CD8-positive, alpha-beta memory T cell (primary cell): ENCODE measurements at places on chromosomes 11 and 22. TPM values are rescaled to one million over a fixed set of nuclear protein-coding genes. Genes with fewer than 3 reads are reported as not detected.

The C11orf16 gene
- total RNA-seq: not detected

The MRGPRE gene
- not detected for total RNA-seq

The RFPL1 gene
- total RNA-seq: not detected

The INPP5J gene
- total RNA-seq: not detected

The TMEM218 gene
- total RNA-seq: 22.5 TPM

- no peak for DNase-seq
Observed at GRCh38 chr11:46597609-46598219, 3.9 kb upstream of the AMBRA1 start.

- no peak for DNase-seq
Observed at GRCh38 chr22:42742940-42743339, 22.3 kb upstream of the A4GALT start.

DNA sequence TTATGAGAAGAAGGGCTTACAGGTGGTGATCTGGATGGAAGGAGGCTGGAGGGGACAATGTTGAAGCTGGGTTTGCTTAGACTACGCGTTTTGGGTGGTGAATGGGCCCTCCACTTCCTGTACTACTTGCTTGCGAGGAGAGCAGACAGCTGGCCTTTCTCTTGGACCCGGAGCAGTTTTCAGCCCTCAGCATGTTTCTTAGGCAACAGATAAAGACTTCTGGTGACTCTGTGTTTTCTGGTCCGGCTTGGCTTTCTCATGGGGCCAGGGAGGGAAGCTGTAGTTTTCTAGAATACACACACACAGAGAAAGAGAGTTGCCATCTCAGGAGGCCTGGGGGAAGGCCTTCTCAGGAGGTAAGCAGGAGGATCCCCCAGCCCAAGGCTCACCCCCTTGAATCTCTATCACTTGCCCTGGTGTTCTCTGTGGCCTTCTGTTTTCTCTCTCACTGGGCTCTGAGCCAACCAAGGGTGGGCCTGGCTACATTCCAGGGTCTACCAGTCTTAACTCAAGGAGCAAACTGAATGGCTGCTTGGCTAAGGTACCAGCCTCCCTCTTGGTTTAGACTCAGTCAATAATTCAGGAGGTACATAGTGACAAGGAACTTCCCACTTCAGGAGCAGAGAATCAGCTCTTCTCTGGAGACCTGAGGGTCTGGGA lies 2.4 kb downstream of the CCS start:
- no peak for DNase-seq

- DNase-seq: no peak
Observed at GRCh38 chr11:126870021-126870420, 130.5 kb downstream of the KIRREL3 start.

DNA sequence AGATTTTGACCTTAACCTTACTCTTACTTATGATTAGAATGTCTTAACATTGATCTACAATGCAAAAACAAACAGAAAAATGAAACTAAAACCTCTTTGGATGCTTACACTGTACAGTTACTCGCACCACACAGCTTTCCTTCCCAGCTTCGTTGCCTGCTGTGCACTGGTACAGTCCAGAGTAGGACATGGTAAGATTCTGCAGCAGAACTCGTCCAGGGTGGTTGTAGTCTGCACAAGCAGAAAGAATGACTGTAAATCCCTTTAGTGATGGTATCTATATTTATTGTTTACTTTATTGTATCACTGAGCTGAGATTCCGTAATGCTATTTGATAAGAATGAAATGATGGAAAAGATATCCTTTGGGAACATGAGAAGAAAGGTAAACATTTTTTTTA lies 21.0 kb upstream of the HSPA8 start:
- no peak for DNase-seq

DNA sequence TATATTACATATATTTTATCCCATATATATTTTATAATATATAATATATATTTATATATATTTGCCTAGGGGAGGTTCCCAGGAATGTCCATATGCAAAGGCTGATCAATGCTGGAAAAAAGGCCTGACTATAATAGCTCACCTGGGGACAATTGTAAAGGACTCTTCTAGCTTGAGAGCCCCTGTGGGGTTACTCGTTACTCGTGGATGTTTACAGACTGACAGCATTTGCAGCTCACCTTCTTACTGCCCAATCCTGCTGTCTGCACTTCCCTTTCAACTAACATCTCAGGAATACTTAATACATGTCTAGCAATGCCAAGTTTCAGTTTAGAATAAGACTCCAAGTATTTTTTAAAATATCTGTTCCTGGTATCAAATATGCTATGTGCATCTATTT lies 1365.4 kb upstream of the RAG2 start:
- no peak for DNase-seq

DNA sequence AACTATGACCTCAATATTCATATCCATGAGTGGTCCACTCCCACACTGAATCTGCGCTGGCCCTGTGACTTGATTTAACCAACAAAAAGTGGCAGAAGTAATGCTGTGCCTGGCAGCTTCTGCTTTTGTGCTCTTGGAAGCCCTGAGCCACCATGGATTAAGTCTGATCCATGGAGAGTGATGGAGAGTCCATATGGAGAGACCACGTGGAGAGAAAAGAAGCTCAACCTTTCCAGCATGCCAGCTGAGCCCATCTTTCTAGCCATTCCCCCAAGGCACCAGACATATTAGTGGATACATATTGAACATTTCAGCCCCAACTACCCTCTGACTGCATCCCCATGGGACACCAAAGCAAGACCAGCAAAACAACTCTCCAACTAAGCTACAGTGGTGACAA lies 16.0 kb downstream of the LRRC55 start:
- DNase-seq: no peak

GRCh38 chr22:44204739-44205515 lies 24.2 kb downstream of the PARVG start:
- no peak for DNase-seq

DNA sequence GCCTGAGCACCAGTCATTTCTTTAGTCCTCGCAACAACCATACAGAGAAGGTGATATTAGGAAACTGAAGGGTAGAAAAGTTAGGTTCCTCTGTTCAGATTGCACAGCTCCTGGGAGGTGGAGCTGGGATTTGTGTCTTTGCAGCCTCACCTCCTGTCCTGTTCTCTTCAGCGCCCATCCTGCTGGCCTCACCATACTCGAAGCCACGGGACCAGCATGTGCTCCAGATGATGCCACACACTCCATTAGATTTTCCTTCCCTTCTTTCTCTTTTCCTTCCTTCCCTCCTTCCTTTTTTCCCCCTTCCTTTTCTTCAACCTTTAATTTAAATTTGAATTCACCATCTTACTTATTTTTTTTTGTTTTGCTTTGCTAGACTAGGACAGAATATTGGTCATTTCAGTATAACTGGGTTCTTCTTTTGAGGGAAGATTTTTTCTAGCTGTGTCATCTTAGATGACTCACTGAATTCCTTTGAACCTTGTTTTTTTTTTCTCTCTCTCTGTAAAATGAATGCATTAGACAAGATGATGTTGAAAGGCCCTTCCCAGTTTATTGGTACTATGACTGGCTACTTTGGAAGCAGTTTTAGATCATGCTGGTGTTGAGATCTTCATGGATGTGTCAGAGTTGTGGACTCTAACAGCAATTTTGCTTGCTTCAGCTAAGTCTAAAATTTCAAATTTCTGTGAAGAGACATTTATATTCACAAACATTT lies 662.5 kb upstream of the TENM4 start:
- no peak for DNase-seq

GRCh38 chr11:31783252-31783651 lies 27.9 kb downstream of the PAX6 start:
- no peak for DNase-seq

- DNase-seq: no peak
Observed at GRCh38 chr11:4695442-4695841, 2.2 kb downstream of the OR51E2 start.

DNA sequence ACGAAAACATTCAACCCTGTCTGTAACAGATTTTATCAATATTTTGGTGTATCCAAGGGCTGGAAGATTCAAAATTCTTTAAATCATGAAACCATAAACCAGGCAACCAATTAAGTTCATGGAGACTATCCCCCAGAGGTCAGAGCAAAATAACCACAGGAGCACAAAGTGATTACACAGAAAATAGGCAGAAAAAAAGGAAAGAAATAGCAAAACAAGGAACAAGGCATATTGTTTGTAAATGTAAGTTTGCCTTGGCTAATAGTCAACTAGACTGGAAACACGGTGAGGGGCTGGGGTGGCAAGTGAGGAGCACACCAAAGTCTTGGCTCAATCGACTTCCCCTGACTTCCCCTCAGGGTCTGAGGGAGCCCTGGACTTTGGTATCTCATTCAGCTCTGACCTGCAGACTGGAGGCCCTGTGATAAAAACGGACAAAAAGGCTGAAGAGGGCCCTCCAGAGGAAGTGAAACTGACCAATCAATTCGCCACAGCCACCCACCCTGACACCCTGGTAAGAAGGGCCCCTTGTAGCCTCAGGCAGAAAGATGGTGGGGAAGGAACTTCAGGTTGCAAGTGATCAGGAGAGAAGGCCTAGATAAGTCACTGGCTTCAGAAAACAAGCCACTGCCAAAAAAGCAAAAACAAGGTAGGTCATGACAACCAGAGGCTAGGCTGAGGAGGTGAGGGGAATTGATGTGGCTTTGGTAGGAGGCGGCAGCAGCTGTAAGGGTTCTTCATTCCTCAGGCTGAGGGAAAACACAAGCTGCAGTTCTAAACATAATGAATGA lies 1.8 kb downstream of the SIK3 start:
- no peak for DNase-seq

GRCh38 chr11:69511358-69512055 lies 30.0 kb downstream of the LINC01488 start:
- DNase-seq: no peak

GRCh38 chr22:44442851-44443595 lies 55.0 kb downstream of the RTL6 start:
- peak; percentile 33 for DNase-seq

DNA sequence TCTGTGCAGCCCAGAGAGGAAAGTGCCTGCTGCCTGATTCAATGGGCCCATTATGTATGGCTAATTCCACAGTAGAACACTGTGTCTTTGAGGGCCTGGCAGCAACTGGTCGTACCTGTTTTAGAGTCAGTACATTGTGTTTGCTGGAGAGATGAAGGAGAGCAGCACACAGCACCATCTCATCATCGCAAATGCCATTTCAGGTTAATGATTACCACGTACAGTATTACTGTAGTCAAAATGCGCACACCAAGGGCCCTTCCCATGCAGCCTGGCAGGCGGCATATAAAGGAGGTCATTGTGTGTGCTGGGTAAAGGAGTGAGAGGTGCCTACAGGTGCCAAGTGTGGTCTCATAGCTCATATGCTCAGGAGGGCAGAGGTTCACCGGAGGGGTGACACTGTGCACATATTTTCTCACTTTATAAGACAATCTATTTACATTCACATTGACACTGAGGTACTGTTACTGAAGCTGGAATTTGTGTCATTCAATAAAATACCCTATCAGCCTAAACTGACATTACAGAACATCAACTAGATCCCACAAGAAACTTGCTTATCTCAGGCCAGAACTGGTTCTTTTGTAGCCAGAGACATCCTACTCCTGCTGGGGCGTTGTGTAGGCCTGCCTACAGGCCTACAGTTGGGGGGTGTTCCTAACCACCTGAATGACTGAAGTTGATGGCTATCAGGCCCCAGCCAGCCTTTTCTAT lies 90.4 kb downstream of the APIP start:
- no peak for DNase-seq

DNA sequence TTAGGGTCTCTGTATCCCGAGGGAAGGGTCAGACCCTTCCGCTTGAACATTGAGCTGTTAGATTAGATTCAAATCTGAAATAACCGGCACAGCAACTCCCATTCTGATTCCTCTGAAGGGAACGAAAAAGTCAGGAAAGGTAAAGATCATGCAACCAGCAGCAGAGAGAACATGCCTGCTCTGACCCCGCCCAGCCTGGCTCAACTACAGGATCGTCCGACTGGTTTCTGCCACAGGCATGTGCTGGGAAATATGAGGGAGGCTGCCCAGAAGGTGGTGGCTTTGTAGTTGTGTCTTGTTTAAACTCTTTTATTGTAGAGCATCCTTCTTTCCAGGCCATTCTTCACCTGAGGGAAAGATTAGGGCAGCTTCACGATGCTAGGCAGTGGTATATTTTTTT lies 5.0 kb upstream of the MTNR1B start:
- DNase-seq: no peak

DNA sequence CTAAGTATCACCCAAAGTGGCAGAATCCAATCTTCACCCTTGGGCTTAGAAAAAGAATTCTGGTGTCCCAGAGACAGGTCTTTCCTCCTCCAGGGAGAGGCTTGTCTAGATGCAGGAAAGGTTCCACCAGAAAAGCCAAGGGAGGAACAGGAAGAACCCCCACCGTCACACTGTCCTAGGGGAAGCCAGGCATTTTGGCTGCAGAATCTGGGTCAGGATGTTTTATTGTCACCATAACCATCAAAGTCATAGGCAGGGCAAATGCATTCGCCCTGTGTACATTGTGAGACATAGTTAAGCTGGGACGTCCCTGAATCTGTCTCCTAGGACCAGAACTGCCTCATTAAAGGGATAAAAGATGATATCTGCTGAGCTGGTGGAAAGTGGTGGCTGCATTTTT lies 590.5 kb downstream of the OPCML start:
- DNase-seq: no peak

- no peak for DNase-seq
Observed at GRCh38 chr22:19916006-19916405, 25.6 kb upstream of the COMT start.

- DNase-seq: peak; percentile 87
Observed at GRCh38 chr11:61083601-61084147, 18.6 kb upstream of the CD5 start.

GRCh38 chr11:130906616-130907015 lies 9.7 kb downstream of the SNX19 start:
- DNase-seq: no peak

- DNase-seq: no peak
Observed at GRCh38 chr22:45966320-45966894, 10.6 kb downstream of the WNT7B start.

DNA sequence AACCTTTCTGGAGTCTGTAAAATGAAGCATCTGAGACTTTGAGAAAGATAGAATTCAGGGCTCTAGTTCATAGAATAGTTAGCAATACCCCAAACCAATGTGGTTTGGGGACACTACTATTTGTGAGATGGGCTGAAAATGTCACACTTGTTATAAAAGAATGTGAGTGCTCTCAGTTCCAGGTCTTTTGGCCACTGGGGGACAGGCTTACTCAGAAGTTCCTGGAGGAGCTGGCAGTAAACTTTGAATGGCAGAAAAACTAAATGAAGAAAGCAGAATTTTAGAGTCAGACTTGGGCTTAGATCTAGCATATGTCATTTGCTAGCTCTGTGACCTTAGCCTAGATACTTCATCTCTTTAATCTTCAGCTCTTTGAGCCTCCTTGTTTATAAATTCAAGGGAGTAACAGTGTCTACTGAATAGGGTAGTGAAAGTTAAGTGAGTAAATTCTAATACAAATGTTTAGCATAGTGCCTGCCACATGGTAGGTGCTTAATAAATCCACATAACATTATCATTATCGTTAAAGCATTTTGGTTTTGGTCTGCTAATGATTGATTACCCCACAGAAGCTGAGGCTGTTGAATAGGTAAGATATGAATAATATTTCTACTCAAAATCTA lies 3.7 kb downstream of the LYVE1 start:
- no peak for DNase-seq

DNA sequence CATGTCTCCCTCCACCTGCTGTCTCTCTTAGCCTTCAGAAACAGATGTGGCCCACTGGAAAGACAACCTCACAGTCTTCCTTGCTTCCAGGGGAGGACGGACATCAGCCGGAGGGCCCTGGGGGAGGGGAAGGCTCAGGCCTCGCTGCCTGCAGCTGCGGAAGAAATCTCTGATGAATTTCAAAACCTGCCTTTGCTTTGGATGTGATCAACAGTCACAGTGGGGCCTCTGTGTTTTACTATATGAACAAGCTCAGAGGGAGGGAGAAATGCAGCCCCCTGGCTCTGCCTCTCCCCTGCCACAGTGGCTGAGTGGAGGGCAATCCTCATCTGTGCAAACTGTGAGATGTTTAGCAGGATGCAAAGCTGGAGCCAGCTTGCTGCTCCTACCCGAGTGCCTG lies 282.8 kb downstream of the NTM start:
- DNase-seq: no peak
